Bone marrow (tissue), 2 donors: ENCODE measurements at places on chromosomes 12 and 14.

GRCh38 chr12:121751034-121751433, 38.5 kb downstream of the TMEM120B start:
- DNase-seq, result no peak

DNA sequence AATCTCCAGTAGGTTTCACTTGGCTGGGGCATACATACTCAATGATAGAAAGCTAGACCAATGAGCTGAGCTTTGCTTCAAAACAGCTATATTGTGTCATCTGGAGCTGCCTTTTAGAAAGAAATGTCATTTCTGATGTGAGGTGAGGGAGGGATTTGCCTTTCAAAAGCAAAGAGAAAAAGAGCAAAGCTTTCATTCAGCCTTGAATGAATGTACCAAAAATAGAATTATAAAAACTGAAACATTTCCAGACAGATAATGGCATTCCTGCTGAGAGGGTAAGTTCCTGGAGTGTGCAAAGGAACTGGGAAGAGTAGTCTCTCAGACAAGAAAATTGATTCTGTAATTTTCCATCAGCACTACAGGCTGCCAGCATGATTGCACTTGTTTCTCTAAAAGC, 710.0 kb downstream of the LRFN5 start:
- no peak for DNase-seq

DNA sequence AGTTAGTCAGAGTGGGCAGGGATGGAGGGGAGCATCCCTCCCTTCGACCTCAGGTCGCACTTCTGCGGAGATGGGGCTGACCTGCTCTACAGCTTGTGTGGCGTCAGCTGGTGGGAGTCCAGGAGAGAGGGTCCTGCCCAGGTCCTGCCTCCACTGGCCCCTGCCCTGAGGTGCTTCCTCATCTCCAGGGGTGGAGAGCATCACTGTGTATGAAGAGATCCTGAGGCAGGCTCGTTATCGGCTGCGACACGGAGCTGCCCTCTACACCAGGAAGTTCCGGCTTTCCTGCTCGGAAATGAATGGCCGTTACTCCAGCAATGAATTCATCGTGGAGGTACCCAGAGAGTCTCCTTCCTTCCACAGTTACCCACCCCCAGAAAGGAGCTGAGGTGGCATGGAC, 20.2 kb downstream of the CLSTN3 start:
- DNase-seq, result no peak

DNA sequence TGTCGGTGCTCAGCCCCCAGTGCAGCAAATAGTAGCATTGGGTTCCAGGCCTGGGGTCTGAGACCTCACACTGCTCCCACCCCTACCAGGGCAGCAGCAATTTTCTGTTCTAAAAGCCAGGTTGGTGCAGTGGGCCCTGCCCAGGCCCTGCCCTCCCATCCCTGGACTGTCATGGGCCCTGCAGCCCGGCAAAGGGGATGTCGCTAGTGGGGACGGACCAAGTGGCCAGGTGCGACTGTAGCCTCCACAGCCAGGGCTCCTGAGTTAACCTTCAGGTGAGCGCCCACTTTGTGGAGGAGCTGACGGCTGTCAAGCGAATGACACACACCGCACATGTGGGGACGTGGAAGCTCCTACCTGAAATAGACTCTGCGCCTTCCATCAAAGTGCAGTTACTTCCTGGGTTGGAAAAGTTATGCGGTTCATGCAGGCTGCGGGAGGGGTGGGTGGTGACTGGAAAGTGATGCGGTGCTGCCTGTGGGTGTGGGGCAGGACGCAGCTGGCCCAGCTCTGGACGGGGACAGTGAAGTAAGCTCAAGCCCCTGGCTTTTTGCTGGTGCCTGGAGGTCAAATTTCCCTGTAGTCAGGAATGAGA, 1.5 kb downstream of the INF2 start:
- DNase-seq, result no peak

GRCh38 chr12:91349476-91349875, 166.9 kb upstream of the DCN start:
- DNase-seq, result no peak

DNA sequence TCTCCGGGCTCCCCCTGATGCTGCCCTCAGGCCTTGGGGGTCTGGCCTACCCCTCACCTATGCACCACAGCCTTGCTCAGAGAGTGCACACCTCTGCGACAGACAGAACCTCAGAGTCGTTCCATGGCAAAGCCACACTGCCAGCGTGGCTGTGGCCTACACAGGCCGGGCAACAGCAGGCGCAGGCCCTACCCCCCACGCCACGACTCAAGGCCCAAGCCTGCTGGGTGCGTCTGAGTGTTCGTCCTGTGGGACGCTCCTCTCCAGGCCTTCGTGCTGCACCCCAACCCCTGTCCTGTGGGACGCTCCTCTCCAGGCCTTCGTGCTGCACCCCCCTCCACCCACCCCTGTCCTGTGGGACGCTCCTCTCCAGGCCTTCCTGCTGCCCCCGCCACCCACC, 54.2 kb downstream of the LRCOL1 start:
- no peak for DNase-seq

DNA sequence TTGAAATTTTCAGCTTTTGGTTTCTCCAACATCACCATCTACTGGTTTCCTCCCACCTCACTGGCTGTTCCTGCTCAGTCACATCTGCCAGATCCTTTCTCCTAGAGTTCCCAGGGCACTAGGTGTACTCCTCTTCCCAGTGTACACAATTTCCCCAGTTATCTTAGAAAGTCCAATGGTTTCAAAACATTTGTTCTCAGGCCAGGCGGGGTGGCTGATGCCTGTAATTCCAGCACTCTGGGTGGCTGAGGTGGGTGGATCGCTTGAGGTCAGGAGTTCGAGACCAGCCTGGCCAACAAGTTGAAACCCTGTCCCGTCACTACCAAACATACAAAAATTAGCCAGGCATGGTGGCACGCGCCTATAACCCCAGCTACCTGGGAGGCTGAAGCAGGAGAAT, 60.7 kb downstream of the SPPL3 start:
- no peak for DNase-seq

GRCh38 chr12:120100630-120101029, 15.9 kb downstream of the RAB35 start:
- DNase-seq, result no peak

GRCh38 chr14:95389471-95390011, 69.8 kb upstream of the CLMN start:
- no peak for DNase-seq

DNA sequence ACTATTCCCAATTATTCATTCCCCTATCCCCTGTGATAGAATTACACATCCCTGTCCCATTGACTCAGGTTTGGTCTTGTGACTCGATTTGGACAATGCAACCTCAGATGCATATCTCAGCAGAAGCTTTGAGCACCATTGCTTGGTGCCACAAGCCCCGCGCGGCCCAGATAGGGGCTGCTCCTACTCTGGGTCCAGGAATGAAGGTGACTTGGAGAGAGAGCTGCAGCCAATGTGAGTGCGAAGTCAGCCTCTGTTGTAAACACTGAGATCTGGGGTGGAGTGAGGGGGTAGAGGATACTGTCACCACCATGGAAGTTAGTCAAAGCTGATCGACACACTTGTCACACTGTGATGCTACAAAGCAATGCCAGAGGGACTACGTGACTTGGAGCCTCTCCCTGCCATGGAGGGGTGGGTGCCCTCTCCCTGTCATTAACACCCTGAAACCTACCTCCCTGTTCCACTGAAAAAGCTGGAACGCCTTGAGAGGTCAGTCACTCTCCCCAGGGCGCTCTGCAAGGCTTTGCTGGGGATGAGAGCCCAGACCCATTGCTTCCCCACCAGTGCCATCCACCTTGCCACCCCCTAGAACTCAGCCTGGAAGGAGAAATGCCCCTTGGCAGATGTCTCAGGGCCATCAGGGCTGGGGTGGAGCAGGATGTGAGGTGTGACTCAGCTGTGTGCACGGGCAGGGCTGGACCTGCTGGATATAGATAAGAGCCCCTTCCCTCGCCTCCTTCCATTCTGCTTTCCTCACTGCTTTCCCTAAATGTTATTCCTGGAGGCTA, 6.6 kb upstream of the PLEK2 start:
- DNase-seq, result no peak

DNA sequence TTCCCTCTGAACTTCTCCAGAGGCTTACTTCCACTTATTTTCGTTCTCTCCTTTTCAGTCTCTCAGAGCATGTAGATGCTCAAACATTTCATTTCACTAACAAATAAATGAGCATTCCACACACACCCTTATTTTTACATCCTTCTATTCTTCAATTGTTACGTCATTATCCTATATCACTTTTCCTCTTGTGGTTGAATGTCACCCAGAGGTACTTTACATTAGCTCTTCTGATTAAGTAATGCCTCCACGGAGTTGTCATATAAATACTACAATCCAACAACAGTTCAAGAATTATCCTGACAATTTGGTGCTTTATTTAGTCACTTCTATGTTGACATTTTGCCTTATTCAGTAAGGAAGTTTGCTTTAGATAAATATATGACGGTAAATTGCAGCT, 18.4 kb downstream of the FAR2 start:
- no peak for DNase-seq

GRCh38 chr12:28035500-28035899, 63.0 kb upstream of the PTHLH start:
- DNase-seq, result no peak

DNA sequence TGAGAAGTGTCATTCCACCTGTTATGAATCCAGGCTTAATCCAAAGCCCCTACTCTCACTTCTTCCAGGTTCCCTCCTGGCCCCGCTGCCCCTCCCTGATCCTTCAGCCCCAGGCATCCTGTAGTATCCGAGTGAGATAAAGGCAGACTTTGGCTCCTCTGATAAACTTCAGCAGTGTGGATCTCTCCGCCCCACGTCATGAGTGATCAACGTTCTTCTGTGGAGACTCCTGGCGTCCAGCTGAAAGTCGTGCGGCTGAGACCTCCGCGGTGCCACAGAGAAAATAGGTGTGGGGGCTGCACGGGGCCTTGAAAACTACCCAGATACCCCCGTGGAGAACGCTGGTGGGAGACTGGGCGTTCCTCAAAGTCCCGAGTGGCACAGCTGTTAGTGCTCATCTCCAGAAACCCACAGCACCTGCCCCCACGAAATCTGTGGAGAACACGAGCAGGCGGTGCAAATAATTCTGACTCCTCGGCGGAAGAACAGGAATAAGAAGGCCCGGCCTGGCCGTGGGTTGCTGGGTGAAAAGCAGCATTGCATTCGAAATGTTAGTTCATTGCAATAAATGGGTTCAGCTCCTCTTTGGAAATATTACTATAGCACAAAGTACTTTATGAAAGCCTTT, 180.0 kb upstream of the RGS6 start:
- DNase-seq, result no peak
